ENCODE measurements at places on chromosomes 7 and 10.

DNA sequence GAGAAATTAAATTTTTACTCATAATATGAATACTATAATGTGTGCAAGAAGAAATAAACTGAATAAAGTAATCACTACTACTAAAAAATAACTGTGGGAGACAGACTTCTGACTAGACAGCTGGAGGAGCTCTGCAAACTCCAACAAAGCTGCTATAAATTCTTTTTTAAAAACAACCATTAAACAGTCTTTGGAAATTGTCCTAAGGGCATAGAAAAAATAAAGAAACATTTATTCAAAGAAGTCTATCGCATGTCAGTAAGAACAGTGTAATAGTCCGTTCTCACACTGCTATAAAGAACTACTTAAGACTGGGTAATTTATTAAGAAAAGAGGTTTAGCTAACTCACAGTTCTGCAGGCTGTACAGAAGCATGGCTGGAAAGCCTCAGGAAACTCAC is 56.0 kb downstream of the ZPBP start:
- no peak for DNase-seq

DNA sequence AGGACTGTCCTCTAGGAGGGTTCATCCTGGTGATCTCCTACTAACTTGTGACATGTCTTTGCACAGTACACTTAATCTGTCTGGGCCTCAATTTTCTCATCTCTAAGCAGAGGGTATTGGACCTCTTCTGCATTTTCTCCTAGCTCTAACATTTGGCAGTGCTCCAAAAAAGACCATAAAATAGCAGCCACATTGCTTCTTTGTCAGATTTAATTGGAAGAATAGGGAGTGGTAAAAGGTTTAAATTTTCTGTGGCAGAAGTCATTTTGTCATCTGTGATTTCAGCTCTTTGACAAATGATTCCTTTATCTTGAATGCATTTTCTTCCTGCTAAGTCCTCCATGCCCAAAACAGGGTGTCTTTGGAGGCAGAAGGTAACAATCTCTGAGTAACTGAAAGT is 289.9 kb upstream of the LRGUK start:
- no peak for DNase-seq

- DNase-seq = no peak
Observed at GRCh38 chr10:102696736-102697135, 17.5 kb downstream of the ARL3 start.

- DNase-seq = peak; percentile 68
Observed at GRCh38 chr10:91700273-91700672, 67.4 kb upstream of the PPP1R3C start.

DNA sequence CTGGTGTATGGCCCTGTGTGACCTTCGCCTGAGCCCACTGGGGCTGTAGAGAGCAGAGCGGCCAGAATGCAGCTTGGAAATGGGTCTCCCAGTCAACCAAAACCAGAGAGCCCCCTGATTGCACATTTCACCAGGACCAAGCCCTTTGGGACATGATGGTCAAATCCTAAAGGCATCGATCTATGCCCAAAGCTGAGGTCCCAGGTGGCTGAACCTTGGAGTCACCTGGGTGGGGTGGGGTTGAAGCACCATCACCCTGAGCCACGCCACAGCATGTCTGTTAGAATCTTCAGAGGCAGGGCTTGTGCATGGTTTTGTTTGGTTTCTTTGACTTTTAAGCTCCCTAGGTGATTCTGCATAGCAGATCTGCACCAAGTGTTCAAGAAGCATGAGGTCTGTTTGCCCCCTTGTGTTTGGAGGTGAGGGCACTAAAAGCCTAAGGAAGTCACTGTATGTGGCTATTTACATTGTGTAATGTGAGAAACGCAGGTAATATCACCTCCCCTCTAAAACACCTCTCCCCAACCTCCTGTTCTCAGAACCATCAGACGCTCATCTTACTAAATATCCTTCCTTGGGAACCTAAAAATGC is 9.6 kb downstream of the PKD1L1 start:
- no peak for DNase-seq

- DNase-seq = no peak
Observed at GRCh38 chr10:114087655-114088054, 44.0 kb downstream of the ADRB1 start.

- DNase-seq = no peak
Observed at GRCh38 chr10:120995768-120996167, 144.6 kb downstream of the WDR11 start.

DNA sequence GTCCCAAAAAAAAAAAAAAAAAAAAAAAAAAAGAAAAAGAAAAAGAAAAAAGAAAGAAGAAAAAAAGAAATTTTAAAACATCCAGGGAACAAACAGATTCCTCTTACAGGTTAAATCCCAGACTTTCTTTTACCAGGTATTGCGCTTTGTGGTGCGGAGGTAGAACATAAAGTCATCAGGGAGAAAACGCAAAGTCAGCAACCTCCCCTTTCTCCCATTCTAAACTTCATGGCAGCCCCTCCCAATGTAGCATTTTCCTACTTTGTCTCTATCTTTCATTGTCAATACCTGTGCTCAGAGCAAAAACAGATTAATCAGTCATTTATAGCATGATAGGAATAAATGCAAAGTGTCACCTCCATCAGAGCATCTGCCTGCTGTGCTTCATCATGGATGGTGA is 299.7 kb downstream of the SFMBT2 start:
- no peak for DNase-seq

GRCh38 chr7:128879939-128880746 is 17.5 kb downstream of the ATP6V1F start:
- DNase-seq = peak; percentile 85

DNA sequence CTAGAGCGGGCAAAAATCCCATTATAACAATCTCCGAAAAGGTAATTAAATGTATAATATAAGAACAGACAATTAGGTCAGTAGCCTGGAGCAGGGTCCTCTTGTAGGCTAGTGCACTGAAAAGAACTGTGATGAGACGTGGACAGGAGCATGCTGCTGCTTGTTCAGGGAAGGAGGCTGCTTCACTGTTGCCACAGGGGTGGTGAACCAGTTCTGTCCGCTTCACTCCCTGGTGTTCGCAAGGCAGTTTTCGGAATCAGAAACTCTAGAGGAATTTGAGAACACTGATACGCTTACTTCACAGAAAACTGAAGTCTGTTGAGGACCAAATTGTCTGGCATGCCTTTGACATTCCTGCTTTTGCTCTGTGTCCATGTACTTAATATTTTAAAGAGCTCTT is 17.4 kb downstream of the ZNRF2 start:
- no peak for DNase-seq

DNA sequence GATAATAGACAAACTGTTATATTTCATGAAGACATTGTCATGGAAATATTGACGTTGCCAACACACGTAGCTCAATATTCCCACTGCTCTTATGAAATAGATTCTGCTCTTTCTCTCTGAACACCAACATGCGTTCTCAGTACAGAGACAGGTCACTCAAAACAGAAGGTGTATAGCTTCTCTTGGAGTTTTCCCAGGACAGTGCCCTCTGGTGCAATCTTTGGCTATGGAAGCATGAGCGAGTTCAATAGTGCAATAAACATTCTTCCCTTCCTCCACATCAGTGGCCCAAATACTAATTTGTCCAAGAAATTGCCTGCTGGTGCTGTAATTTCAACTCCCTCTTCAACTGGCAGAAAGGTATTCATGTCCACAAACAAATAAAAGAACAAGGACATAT is 145.3 kb downstream of the MAGI2 start:
- peak; percentile 7 for DNase-seq

- peak; percentile 23 for DNase-seq
Observed at GRCh38 chr7:126727930-126728391, 524.8 kb downstream of the GRM8 start.

- DNase-seq = peak; percentile 59
Observed at GRCh38 chr10:79020015-79020491, 48.7 kb upstream of the ZMIZ1 start.

DNA sequence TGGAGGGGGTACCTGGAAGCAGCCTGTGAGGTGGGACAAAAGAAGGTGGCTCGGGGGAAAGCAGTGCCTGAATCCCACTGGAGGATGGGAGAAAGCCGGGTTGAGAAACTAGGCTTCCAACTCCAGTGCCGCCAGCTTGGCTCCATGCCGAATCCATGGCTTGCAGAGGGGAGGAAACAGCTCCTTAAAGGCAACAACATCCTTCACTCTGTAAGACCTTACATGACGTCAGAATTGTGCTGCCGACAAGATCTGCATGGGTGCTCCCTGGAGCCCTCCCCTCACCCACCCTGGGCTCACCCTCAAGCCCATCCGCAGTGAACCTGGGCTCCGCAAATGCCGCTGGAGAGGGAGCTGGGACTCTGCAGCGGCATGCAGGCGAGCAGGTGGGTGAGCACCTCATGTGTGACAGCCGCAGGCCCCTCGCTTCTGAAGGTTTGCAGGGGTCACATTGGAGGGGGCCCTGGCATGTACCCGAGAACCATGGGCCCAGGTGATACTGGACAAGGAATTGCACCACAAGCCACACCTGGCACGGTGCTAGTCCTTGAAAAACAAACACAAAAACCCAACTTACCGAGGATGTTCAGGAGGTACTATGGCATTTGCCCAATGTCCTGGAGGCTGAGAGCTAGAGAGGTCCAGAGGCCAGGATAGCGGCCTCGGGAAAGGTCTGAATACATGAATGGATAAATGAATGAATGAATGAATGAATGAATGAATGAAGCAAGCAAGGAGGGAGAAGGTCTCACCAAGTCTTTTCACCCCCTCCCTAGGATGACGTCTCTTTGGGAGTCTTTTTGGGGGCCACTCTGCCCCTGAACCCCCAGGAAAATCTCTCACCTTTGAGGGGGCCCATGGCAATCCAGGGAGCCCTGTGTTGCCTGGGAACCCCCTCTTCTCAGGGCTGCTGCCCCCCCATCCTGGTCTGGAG is 238.6 kb upstream of the SHH start:
- no peak for DNase-seq

GRCh38 chr10:13360587-13360986 is 12.5 kb upstream of the SEPHS1 start:
- no peak for DNase-seq

- DNase-seq = no peak
Observed at GRCh38 chr7:1103009-1103788, 15.3 kb downstream of the GPER1 start.

GRCh38 chr7:128194533-128195282 is 46.4 kb upstream of the LEP start:
- DNase-seq = peak; percentile 15
